CD4-positive, alpha-beta T cell (primary cell): ENCODE measurements at places on chromosomes 3 and 15.

- DNase-seq: peak; percentile 35
Observed at GRCh38 chr3:183385698-183386613, 42.5 kb downstream of the MCF2L2 start.

- no peak for DNase-seq
Observed at GRCh38 chr15:80861731-80862170, 82.6 kb downstream of the CEMIP start.

GRCh38 chr3:155658006-155658405 is 86.9 kb downstream of the PLCH1 start:
- DNase-seq: no peak

DNA sequence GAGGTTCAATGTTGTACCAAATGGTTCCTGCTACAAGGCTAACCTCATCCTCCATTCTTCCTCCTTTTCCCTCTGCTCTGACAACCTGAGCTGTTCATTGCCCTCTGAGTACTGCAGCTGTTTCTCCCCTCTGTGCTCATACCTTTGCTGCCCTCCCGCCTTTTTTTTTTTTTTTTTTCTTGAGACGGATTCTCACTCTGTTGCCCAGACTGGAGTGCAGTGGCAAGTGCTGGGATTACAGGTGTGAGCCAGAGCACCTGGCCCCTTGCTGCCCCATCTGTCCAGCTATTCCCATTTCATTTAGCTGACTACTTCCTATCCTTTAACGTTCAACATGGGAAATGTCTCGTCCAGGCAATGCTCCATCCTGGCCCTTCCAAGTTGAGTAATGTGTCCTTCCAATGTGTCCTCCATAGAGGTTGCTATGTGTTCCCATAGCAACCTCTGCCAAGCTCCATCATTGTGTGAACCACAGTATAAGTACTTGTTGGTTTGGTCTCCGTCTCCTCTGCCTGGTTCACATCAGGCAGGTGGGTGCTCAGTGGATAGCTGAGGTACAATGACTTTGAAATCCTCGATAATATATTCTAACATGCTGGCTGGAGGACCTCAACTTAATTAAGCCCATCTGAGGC is 179.9 kb upstream of the ANKRD28 start:
- no peak for DNase-seq

GRCh38 chr3:53198256-53198977 is 37.4 kb downstream of the PRKCD start:
- DNase-seq: no peak

DNA sequence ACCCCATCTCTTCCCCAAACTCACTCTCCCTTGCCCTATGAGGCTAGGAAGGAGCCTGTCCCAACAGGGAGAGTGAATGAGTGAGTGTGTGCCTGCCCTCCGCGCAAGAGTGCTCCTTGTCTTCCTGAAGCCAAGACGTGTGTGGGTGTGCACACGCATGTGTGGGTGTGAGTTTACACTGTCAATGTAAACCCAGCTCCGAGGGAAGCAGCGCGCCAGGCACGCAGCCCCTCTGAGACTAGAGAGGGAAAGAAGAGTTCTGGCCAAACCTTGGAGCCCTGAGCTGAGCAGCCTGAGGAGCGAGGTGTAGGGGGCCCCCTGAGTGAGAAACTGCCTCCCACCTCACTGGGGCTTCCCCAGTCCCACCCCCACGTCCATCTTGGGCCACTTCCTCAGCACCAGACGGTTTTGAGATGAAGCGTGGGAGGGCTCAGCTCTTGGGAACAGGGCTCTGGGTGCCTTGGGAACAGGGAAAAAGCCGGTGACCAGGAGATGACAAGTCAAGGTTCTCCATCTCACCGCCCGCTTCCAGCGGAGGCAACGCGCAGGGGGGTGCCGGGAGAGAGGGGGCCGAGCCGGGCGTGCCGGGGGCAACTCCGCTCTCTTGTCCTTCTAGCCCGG is 5.1 kb downstream of the MECOM start:
- no peak for DNase-seq

DNA sequence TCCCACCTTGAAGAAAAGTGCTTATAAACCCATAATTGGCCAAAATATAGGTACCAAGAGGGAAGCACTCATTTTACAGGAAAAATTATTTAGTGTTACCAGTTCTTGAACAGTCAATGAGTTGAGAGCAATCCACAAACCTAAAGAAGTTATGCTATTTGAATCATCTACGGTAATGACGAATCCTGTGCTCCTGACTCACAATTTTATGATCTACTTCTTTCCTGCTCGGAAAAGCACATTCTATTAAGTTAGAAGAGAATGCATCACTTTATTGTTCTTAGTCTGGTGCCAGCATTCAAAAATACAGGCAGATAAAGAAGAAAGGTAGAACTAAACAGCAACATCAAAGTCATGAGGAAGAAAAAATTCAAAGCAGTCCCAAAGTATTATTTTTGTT is 33.2 kb downstream of the CHRM5 start:
- DNase-seq: no peak

DNA sequence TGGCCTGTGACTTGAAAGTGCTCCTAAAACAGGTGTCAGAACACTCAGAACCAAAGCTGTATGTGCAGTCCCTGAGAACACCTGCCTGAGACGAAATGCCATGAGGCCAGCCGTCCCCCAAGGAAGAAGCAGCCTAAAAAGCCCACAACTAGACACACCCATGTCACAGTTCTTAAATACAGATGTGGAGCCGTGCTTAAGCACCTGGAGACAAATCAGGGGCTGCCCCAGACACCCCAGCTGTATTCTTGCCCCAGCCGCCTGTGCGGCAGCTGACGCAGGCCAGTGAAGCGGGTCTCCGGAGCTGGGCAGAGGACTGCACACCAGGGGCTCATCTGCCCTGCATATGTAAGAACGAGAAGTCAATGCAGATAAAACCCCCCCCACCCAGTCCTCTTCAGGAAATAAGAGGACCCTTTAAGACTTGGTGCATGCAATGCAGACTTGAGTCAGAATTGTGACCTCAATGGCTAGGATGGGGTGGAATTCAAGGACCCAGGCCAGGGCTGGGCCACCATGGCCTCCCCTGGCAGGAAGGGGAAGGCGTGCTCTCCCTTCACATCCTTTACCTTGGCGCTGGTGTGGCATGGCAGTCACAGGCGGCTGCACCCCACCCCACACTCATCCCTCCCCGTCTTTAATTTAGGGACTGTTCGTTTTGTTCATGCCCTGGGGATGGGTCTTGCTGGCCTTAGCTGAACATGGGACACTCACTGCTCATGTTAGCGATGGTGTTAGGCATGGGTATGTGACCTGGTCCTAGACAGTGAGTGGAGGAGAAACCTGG is 27.7 kb upstream of the PLXNA1 start:
- DNase-seq: no peak

DNA sequence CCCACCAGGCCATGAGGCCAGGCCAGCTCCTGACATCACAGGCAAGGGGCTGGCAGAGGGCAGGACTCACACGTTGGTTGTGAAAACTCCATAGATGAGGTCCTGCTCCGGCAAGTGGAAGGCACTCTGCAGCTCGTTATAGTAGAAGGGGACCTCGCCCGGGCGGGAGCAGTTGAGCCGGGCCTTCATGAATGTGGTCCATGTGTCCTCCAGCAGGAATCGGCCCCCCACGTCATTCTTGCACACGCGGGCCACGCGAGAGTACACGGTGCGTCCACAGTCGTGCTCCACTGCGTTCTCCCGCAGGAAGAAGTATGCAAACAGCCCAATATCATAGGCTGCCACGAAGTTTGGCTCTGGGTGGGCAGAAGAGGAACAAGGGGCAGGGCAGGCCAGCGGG is 101.2 kb downstream of the SEMA5B start:
- DNase-seq: no peak

DNA sequence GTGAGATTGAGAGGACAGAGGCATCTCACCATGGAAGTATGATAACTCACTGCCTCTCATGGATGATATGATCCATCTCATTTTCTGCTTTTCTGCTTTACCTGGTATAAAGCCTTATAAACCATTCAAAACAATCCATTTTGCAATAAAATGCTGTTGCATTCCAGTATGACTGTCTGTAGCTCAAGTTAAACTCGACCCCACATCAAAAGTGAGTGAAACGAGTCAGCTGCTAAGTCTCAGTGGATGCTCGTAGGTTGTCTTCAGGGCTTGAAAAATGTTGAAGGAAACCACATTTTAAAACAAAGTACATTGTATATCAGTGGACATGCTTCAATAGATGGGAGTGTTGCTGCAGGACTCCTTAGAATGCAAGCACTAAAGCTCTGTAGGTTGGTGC is 839.0 kb downstream of the TUSC7 start:
- no peak for DNase-seq

DNA sequence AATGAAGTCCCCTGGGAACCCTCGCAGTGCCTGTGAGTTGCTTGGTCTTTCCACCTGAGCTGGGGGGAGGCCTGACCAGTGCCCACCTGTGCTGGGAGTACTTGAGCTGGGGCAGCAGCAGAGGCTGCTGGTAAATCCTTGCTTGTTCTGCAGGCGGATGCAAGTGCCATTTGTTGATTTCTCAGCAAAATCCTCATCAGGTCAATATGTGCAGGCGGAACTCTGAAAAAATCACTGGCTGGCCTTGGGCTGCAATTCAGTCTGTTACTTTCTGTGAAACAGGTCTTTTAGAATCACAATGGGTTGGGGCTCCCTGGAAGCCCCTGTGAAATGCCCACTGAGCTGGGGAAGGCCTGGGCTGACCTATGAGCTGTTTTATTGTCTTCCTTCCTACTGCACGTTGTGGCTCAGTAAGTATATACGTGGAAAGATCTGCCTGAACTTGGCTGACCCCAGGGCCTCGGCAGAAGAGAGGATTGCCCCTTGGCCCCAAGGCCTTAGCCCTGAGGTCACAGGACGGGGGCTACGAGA is 182.0 kb upstream of the RGMA start:
- DNase-seq: no peak

DNA sequence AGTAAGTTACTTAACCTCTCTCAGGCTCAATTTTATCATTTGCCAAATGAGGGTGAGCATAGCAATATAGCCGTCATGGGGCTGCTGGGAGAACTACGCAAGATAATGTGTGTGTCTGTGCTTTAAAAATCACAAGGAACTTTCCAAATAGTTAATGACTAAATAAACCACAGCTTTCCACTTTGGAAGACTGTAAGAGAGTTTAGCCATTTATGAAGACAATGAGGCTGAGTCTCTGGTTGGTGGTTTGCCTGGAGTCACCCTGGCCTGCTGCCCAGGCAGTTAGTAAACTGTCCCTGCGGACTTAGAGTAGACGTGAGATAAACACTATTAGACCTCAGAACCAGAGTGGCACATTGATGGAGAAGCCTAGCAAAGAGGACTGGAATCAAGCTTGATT is 357.7 kb downstream of the CLSTN2 start:
- no peak for DNase-seq

GRCh38 chr15:74725845-74726773 is 781 bp upstream of the CYP1A1 start:
- DNase-seq: peak; percentile 33

- DNase-seq: no peak
Observed at GRCh38 chr3:9310043-9310442, 52.8 kb upstream of the THUMPD3 start.

DNA sequence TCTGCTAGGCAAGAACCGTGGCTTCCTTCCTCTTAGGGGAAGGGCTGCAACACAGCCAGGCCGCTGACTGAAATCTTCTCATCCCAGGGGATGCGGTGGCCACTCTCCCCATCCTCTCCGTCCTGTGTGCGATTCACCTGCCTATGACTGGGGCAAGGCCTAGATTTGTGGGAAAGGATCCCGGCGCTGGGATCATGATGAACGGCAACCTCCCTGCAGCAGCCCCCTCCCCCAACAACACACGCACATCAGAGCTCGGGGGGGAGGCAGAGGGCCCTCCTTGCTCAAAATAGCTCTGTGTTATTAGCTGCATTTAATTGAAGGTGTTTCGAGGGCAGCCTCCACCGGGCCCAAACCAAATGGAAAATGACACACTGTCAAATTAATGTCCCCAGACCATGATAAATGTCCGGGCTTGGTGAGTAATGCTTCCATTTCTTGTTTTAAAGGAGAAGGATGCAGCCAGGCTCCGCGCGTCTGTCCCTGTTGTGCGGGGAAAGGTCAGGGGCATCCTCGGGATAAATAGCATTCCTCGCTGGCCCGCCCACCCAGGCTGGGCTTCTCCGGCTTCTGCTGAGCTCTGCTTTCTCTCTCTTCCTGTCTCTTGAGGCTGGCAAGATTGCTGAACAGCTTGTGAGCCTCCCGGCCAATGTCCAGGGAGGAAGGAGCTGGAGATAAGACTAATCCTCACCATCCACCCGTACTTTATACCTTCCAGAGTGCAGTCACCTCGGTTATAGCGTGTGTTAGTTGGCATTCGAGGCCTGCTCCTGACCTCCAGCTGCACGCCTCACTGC is 56.4 kb upstream of the TLE3 start:
- DNase-seq: no peak
